ENCODE measurements at places on chromosomes 6 and 20.

DNA sequence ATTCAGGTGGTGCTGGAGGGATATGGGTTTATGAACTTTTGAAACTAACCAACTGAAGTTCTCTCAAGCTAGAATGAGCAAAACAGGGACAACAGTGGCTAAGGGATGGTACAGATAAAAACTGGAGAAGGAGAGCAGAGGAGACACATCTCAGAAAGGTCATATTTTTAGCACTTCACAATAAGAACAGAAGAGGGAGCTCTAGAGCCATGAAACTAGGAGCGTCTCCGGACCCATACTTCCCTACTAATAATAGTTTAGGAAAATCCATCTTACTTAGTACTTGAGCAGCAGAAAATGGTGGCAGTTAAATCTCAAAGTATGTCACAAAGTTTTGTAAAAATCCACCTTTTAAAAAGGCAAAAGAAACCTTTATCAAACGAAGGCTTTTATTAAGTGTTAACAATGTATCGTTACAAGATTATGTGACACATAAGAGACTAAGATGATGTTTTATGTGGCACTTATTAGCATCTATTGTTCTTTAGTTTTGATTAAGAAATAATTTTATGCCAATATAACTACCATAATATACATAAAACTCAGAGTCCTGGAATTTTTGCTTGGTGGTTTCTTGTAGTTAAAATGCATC, 278.6 kb downstream of the TBC1D32 start:
- DNase-seq: peak; percentile 53

DNA sequence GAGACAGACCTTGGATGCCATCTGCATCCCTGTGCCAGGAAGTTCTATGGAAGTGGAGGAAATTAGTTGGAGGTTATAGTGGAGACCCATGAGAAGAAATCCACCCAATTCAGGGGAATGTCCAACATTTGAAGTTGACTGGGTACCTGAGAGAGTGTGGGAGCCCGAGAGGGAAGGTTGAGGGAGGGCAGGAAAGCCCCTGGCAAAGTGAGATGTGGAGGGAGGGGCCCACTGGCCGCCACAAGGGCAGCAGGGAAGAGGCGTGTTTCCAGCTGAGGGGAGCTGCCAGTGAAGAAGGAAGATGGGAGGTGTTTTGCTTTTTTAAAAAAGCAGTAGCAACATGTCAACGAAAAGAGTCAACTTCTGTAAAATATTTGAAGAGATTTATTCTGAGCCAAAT, 16.3 kb upstream of the SERPINB9 start:
- DNase-seq: no peak

GRCh38 chr6:166351715-166352285, 9.5 kb upstream of the SFT2D1 start:
- DNase-seq: no peak

- peak; percentile 81 for DNase-seq
Measured at GRCh38 chr6:29702519-29703103, 20.6 kb upstream of the HLA-F start.

DNA sequence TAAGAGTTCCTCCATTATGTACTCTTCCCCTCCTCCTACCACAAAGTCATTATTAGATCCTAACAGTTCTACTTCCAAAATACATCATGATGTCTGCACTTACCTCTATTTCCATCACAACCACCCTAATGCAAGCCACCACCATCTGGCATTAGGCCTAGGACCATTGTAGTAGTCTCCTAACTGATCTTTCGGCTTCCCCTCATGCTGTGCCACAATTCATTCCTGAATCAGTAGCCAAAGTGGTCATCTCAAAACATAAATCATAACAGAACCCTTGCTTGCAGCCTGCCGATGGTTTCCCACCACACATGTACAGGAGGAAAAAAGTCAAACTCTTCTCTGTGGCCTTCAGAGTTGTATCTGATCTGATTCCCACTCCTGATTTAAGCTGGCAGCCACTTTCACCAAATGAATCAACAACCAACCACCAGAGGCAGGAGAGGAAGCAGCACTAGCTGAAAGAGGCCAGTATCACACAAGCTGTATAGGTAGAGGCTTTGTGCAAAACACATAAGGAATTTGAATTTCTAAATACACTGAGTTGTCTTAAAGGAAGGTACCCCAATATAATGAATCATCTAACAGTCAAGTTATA, 26.1 kb downstream of the FAM184A start:
- DNase-seq: peak; percentile 90

DNA sequence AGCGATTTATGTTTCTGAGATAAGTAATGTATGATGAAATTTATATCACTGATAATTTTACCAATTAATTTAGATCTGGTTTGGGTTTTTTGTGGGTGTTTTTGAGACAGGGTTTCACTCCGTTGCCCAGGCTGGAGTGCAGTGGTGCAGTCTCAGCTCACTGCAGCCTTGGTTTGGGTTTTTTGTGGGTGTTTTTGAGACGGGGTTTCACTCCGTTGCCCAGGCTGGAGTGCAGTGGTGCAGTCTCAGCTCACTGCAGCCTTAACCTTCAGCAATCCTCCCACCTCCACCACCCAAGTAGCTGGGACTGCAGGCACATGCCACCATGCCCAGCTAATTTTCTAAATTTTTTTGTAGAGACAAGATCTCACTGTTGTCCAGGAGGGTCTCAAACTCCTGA, 13.0 kb downstream of the MRS2 start:
- DNase-seq: no peak

DNA sequence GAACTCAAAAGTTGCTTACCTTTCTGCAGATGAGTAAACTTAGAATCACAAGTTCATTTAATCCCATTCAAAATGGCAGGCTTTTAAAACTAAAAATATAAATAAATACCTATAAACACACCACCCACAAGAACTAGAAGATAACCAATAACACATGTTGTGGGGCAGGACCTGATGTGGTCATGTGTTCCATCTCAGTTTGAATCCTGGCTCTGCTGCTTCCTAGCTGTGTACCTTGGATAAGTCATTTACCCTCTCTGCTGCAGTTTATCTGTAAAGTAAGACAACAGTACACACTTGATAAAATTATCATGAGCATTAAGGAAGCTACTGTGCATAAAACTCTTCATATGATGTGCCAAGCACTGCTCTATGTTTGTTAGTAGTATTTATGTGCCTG, 22.0 kb downstream of the TRIM27 start:
- no peak for DNase-seq

GRCh38 chr6:81772741-81773140, 20.3 kb upstream of the TENT5A start:
- peak; percentile 47 for DNase-seq

GRCh38 chr20:43559147-43559987, 540 bp downstream of the SGK2 start:
- DNase-seq: no peak

- no peak for DNase-seq
Measured at GRCh38 chr6:158808941-158809678, 10.1 kb downstream of the EZR start.

DNA sequence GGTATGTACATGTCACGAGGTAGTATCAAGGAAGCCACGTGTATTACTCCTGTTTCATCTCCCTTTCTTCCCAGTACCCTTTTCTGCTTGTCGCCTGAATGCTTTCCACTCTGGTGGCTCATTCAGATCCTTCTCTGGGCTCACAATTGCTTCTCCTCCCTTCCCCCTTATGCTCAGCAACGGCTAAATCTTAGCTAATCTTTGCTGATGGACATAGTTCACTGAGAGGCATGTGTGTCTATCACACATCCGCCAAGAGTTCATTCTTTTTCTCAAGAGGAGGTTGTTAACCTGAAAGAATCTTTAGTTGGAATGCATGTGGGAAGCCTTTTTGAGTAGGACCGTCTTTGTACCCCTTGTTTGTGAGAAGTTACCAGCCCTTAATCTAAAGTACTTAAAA, 25.8 kb upstream of the MROH8 start:
- no peak for DNase-seq

DNA sequence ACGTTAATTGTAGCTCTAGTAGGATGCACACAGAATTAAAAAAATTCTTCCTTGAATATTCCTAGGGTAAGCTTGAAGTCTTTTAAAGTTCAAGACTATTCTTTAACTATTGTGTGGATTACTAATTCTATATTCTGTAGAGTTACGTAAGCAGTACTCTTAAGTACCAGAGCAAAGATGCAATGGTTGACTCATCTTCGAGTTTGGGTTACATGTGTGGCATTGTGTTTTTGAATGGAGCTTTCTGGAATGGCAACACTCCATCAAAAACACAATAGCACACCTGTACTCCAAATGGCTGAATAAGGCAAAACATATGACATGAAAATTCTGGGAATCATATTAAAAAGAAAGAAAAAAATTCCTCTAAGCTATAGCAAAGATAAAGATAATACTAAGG, 33.5 kb upstream of the CEP162 start:
- no peak for DNase-seq

DNA sequence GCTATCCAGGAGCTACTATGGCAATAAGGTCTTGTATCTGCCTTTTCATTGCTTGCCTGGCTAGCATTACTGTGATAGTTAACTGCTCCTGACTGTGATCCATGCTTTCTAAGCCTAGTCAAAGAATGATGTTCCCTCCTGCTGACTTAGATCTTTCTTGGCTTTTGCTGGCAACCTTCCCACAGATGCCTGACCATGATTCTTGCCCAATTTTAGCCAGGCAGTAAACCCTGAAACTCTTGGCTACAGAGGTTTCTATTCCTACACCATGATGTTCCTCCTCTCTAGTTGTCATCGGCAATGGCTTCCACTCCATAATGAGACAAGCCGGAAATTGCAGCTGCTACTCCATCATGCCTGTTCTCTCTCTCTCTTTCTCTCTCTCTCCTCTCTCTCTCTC, 238.1 kb downstream of the HAO1 start:
- no peak for DNase-seq

GRCh38 chr6:139091826-139092225, 43.1 kb upstream of the HECA start:
- no peak for DNase-seq

- DNase-seq: no peak
Measured at GRCh38 chr6:8240301-8240700, 138.0 kb upstream of the EEF1E1 start.

DNA sequence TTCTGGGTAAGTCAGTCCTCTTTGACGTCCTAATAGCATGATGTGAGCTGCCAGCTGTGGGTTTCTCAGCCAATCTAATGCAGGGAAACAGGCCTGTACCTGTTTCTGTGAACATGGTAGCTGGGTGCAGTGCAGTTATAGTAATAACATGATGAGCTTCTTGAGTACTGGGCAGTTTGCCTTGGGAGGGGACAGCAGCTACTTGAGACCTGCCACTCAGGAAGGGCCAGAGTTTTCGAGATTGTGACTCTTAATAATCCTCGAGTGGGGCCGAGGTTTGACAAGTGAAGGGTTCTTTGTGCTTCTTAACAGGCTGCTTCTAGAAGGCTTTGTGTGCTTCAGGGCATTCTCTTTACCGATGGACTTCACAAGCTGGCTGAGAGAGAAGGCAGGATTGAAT, 180.1 kb downstream of the JARID2 start:
- DNase-seq: no peak

- peak; percentile 63 for DNase-seq
Measured at GRCh38 chr6:144343701-144344428, 58.7 kb downstream of the UTRN start.

GRCh38 chr6:516213-516612, 124.7 kb downstream of the IRF4 start:
- DNase-seq: no peak

DNA sequence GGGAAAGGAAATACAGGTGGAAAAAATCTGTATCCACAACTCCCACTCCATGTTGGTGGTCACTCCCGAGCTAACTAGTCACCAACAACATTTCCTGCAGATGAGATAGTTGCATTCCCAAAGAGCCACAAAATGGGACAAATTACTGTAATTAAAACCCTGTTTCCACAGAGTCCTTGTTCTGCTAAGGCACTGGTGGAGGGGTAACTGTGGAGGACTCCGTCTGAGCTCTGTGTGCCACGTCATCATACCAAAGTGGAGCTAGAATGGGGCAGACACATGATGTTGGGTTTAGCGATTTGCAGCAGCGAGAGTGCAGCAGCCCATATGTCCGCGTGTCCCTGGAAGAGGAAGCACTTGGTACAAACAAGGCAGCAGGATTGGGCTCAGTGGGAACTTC, 172.5 kb upstream of the KCNK16 start:
- no peak for DNase-seq

GRCh38 chr6:150213301-150213700, 70.5 kb downstream of the PPP1R14C start:
- DNase-seq: no peak

DNA sequence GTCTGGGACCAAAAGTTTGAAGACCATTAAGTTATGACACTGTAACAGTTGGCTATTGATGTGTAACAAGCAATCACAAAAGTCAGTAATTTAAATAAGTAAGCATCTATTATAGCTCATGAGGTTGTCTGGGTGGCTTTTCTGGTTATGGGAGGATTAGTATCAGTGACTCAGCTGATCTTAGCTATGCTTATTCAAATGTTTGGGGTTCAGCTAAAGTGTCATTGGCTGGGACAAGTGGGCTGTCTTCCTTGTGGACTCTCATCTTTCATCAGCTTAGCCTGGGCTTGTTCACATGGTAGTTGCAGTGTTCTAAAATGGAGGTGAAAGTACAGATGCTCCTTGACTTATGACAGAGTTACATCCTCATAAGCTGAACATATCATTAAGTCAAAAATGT, 74.6 kb upstream of the LAMP5 start:
- DNase-seq: no peak

GRCh38 chr6:153170511-153170910, 39.4 kb upstream of the RGS17 start:
- DNase-seq: no peak

GRCh38 chr6:114282292-114282691, 60.5 kb downstream of the HS3ST5 start:
- DNase-seq: no peak

DNA sequence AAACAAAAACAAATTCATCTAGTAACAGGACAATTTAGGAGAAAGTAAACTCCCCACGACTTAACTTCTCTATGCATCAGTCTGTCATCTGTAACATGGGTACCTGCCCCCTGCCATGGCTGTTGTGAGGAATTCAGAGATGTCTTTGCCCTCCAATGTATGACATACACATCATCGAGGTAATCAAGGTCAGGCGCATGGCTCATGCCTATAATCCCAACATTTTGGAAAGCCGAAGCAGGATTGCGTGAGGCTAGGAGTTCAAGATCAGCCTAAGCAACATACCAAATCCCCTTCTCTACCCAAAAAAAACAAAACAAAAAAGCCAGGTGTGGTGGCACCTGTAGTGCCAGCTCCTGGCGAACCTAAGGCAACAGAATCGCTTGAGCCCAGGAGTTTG, 9.0 kb downstream of the EEF1A1 start:
- DNase-seq: no peak

DNA sequence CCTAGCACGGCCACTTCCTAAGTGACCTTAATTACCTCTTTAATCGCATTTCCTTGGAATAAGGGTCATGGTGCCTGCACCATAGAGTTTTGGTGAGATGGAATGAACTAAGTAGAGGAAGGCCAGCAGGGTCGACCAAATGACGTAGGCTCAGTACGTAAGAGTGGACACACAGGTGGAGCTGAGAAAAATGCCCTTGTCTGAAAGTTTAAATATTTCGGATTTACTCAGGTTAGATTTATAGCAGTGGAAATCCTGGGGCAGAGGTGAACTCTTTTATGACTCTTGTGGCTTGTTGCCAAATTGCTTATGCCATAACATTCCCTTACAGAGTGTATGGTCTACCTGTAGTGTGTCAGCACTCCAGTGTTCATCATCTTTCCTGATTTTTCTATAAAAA, 23.6 kb upstream of the BTBD3 start:
- no peak for DNase-seq

All from activated CD4-positive, alpha-beta T cell treated with anti-CD3 and anti-CD28 coated beads, Interleukin-2, Interleukin-6, amounts not matched to agents 100 ng/mL and 50 ng/mL, durations not matched to agents 16 hours and 8 hours (primary cell).